ENCODE measurements at places on chromosomes 6 and 20.

GRCh38 chr20:17958373-17959256 is 10.0 kb downstream of the SNX5 start:
- DNase-seq: no peak

DNA sequence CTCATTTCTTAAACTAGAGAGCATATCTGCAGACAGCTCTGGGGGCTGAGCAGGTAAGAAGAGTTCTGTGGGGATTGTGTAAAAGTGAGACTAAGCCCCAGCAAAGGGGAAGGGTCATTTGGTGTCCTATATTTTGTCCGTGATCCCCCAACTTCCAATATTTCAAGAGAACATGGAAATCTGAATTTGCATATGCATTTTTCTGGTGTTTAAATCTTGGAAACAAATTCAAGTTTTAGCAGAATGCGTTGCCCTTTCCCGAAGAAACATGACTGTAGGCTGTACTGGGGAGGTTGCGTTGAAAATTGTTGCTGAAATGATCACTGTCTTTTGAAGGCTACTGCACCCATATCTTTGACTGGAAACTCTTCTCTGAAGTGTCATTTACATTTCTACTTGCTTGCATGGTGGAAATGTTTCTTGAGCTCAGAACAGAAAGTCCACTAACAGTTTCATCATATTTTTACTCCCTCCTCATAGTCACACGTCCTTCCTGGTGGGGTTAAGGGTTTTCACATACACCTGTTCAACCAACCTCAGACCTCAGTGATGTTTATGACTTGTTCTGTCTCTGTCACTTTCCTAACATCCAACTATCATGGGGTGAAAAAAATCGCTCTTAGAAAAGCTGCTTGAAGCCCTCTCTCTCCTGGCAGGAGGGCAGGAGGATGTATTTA is 140.3 kb downstream of the BCAS1 start:
- DNase-seq: no peak

GRCh38 chr6:16684896-16685554 is 76.2 kb downstream of the ATXN1 start:
- DNase-seq: no peak

DNA sequence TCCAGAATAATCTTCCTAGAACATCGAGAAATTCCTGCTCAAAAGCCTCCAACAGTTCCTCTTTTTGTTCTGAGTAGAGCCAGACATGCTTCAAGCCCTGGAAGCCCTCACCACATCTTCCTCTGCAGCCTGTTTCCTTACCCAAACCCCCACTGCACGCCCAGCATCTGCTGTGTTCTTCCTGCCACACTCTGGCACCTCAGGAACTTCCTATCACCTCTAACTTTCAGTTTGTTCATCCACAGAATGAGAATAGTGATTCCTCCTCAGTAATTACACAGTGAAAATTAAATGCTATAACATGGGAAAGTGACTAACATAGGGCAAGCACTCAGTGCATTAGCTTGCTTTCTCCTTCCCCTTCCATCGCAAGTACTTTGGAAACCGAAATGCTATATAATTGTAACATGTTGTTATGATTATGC is 26.3 kb downstream of the C6orf89 start:
- no peak for DNase-seq

GRCh38 chr20:1943275-1944002 is 48.2 kb downstream of the SIRPA start:
- DNase-seq: no peak

- DNase-seq: no peak
Observed at GRCh38 chr20:34794006-34794585, 31.4 kb downstream of the NCOA6 start.

DNA sequence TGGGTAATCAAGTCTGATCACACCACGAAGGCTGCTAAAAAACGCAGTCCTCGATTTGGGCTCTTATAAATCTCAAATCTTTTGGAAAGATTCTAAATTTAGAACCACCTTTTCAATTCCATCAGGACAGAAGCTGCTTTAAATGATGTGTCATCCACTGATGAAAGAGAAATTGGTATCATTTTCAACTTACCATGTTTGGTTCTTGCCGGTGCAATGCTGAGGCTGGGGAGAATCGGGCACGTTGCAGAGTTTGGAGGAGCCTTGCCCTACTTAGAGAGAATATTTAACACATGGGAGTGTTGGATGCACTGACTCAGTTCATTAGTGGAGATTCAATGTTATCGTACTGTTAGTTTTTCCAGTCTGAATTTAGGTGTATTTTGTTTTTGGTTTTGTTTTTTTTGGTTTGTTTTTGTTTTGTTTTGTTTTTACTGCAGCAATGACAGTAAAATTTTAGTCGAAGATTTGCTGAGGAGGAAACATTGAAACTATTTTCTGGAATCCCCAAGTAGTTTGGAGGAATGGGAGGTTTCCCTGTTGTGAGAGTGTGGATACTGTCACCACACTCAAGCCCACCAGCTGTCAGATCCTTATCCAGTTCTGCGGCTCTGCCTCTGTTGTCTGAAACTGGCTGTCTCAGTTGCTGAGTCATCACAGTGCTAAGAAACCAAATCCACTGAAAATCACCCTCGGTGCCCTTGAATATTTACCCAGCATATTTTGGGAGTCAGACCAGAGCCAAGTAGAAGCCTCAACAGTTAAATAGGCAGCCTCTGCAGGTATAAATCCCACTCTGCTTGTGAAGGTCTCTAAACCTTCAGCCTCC is 497.0 kb downstream of the BTBD3 start:
- no peak for DNase-seq

DNA sequence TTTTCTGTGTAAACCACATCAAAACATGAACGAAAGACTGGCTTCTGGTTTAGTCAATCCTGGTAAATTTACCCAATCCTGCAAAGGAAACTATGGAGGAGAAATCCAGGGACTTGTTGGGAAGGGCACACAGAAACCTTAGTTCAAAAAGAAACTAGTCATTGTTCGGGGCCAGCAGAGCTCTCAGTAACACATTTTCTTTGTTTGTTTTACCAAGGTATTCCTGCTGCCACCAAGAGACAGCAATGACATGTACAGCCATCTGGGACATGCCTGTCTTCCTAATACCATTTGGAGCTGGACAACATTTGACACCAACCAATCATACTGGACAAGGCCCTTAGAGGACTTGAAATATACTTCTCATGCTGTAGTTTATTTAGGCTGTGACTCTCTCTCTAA is 8.3 kb downstream of the OARD1 start:
- no peak for DNase-seq

GRCh38 chr6:2639167-2639566 is 111.6 kb downstream of the MYLK4 start:
- DNase-seq: no peak
